HAP-1 (cell line): ENCODE measurements at places on chromosomes 1 and 21.

DNA sequence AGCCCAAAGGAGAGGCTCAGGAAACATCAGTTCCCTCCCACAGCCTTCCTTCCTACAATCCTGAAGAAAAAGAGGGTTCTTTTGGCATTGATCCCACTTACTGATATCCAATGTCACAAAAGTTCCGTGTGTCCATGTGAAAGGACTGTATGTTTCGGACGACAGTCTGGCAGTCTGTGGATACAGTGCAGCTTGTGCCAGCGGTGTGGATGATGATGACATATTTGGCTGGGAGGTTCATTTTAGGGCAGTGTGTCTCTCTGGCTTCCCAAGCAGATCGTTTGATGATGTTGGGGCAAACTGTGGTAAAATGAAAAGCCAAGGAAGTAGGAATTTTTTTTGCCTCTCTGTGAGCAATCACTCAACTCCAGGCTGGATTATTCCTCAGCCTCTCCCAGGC is 10.4 kb downstream of the PGLYRP3 start:
- no peak for DNase-seq

GRCh38 chr1:25030674-25031589 is 100.9 kb upstream of the RUNX3 start:
- no peak for DNase-seq

DNA sequence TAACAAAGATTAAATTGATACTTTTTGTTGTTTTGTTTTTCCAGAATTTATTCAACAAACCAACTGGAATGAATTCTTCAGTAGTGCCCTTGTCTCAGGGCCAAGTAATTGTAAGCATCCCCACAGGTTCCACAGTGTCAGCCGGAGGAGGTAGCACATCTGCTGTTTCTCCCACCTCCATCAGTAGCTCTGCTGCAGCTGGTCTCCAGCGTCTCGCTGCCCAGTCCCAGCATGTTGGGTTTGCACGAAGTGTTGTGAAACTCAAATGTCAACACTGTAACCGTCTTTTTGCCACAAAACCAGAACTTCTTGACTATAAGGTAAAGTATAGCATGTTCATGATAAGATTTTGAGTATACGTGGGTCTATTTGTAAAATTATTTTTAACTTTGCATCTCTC is 118.5 kb downstream of the ZMYM4 start:
- DNase-seq = no peak

- no peak for DNase-seq
Measured at GRCh38 chr1:153852170-153852569, 70.6 kb downstream of the GATAD2B start.

- DNase-seq = no peak
Measured at GRCh38 chr1:198287916-198288315, 131.1 kb downstream of the NEK7 start.
